ENCODE measurements at places on chromosomes 7 and 10.

GRCh38 chr7:82152858-82153257 lies 290.7 kb downstream of the CACNA2D1 start:
- DNase-seq: no peak

- no peak for DNase-seq
These were observed 63.0 kb upstream of the SP4 start for GRCh38 chr7:21364801-21365271.

DNA sequence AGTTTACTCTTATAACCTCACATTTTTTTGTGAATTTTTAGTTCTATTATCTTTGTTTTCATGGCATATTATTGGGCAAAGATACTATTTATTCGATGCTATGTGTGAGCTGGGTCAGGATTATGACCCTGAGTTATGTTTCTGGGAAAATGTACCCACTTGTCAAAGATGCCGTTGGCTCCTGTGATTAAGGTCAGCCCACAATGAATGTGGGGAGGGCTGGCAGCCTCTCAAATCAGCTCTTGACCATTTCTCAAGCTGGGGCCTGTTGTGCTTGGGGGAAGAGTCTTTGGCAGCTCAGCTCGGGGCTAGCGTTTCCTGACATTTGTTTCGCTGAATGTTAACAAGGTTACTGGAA lies 97.5 kb downstream of the TCF7L2 start:
- DNase-seq: no peak

DNA sequence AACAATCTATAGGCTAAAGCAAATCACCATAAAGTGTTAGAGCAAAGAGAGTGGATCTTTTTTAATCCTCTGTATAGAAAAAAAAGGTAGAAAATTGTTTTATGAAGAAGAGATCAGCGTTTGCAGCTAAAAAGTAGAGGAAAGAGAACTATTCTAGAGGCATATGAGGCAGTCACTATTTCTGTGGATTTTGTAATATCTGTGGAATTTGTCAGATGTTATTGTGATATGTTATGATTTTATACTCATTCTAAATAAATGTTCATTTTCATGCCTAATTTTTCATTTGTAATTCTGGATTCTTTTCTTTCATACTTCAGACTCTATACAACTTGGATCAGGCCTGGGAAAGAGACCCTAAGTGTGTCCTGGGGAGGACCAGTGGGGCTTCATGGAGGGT lies 295.0 kb upstream of the LYZL1 start:
- no peak for DNase-seq

GRCh38 chr10:80472234-80473095 lies 18.4 kb downstream of the TSPAN14 start:
- no peak for DNase-seq

DNA sequence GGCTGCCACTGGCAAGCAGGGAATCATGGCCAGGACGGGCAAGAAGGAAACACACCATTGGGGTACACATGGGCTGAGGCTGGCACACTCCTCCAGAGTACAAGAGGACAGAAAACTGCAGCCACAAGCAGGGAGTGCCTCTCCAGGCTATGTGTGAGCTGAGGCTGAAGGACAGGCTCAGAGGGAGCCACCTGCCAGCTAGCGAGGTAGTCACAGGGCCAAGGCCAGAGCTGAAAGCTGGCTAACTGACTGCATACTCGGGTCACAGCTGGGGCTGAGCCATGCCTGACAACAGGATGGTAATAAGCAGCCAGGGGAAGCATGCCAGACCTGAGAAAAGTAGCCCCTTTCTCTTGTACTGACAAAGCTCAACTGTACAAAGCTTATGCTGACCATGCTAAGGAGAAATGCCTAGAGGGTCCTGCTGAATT lies 52.0 kb downstream of the KIF5B start:
- no peak for DNase-seq

DNA sequence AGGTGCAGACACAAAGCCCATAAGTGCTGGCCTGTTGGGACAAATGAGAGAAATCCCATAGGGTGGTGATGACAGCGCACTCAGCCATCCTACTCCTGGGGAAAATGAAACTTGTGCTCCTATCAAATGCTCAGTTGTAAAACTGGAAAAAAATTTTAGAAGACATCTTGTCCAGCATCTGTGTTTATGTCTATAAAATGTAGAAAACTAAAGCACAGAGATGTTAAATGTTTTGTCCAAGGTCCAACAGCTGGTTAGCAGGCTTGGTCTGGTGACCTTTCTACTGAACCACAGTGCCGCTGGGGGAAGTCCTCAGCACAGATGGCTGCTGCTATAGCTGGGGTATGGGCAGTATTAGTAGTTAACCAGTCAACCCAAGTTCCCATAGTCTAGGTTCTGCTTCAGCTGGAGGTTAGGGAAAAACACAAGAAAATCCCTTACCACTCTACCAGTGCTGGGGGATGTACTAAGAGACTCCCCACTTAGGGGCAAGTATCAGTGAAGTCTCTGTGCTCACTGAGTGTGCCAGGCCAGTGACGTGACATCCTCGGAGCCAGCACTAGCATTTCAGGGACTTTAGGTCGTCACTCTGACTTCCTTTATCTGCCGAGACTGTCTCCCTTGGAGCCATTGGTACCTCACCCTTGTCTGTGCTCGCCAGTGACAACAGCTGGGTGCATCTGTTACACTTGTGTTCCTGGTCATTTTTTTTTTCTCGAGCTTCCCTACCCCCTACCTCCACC lies 1.9 kb downstream of the TSPAN33 start:
- DNase-seq: no peak

- no peak for DNase-seq
These were observed 16.0 kb upstream of the DPYSL4 start for GRCh38 chr10:132170561-132171361.

GRCh38 chr7:151142686-151143040 lies 24.8 kb downstream of the GBX1 start:
- no peak for DNase-seq

- DNase-seq: no peak
These were observed 103.9 kb upstream of the EFCAB10 start for GRCh38 chr7:105685161-105685560.

DNA sequence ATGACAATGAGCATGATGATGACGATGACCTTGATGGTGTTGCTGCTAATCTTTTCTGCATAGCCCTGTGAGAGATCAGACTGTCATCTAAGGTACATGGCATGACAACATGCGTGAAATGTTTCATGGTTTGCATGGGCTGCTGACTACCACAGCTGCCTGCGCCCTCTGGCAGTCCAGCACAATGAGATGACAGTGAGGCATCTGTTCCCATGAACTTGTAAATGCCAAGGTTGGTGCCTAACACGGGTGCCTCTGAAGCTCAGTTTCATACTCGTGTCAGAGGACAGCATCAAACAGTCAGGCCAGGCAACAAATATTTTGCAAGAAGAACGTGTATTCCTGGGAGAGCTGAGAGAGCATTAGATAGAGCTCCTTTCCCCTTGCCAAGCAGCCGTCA lies 122.0 kb upstream of the PRKCQ start:
- DNase-seq: no peak

GRCh38 chr7:33790746-33791145 lies 114.6 kb upstream of the BMPER start:
- DNase-seq: no peak

DNA sequence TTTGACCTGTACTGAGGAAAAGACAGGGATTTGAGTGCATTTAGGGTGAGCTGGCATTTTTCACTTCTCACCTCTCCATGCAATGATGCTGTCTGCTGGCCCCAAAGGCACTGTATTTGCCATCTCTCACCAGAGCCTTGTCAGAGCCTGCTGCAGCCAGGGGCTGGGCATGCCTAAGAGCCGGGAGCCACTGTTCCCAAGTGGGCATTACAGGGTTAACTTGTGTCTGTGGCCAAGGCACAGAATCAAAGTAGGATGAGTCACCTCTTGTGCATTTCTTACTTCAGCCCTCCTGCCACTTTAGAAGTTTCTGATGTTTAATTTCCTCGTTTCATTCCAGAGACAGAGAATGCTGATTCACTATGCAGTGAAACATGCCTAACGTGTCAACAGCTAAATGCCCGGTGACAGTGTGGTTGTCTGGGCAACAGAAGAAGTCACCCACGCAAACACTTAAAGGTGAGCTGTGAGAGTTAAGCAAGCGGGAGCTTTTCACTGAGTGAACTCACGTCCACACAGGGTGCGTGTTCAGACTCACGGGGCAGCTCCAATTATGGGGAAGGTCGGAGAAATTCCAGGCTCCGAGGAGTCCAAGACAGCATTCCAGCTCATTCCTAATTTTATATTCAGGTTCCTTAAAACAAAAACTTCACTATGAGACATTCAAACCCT lies 57.1 kb upstream of the IGFBP3 start:
- DNase-seq: no peak

DNA sequence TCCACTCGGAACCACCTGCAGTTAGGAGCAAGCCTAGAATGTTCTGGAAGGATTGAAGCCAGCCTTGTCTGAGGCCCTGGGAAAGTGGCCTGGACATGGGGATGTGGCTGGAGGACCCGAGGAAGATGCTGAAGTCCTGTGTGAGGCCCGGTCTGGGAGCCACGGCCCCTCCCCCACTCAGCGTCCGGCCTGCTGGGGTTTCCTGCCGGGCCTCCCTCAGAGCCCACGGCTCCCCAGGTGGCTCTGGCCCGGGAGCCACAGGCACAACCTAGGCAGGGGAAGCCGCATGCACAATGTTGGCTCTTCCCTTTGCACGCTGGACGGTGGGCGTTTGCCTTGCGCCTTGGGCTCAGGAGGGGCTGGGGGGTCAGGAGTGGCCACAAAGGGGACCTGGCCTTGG lies 39.0 kb downstream of the UNCX start:
- no peak for DNase-seq

- no peak for DNase-seq
These were observed 623 bp downstream of the HOXA4 start for GRCh38 chr7:27129729-27130539.

DNA sequence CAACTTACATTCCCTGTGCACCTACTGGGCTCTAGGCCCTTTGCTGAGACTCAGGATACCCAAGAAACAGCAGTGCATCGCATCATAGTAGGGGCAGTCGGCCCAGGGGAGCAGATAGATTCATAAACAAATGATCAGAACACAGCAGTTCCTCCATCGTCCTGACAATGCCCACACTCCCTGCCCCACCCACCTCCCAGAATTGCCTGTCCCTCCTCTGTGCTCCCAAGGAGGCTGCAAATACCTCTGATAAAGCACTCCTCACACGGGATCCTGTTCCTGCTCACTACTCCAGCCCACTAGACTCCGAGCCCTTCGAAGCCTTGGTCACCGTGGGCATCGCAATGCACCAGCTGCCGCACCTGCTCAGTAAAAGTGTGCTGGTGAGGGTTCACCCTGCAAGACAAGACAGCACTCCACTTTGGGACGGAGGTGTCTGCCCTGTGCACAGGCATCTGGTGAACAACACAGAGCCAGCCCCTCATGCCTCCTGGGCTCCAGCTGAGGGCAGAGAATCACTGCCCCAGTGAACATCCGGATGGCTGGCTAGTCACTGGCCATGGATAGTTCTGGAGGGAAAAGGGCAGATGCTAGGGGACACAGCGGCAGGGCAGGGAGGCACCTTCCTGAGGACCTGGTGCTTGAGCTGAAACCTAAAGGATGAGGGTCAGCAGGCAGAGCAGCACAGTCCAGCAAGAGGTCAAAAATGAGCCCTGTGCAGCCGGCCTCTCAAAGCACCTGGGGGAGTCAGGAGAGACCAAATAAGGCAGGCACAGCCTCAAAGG lies 60.7 kb downstream of the TNS3 start:
- no peak for DNase-seq
